ENCODE measurements at places on chromosomes 1 and 21.

GRCh38 chr21:46308431-46308830 lies 15.2 kb downstream of the C21orf58 start:
- DNase-seq, result no peak

DNA sequence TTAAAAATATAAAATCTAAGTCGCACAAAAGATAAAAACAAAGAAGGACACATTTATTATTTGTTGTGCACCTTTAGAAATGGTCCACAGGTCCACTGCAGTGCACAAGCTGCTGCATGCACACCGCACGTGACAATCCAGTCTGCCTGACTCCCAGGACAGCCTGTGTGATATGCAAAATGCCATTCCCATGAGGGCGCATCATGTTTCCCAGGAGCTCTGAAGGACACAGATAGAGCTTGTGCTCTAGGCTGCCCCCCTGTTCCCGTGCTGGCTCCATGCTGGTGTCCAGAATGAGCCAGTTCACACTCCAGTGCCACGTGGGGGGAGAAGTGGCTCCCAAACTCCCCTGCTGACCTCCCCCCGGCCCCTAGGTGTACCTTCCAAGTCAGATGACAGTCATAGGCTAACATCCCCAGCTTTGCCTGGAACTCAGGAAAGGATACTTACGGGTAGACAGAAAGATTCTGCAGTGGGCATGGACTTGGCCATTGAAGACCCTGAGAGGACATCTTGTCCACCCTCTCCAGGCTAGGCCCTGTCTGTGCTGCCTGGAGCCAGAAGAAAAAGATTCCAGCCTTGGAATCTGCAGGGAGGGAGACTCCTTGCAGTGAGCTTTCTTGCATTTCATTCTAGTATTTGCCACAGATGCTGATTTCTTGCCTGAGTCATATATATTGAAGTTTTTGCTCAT lies 26.3 kb downstream of the RAB7B start:
- no peak for DNase-seq

DNA sequence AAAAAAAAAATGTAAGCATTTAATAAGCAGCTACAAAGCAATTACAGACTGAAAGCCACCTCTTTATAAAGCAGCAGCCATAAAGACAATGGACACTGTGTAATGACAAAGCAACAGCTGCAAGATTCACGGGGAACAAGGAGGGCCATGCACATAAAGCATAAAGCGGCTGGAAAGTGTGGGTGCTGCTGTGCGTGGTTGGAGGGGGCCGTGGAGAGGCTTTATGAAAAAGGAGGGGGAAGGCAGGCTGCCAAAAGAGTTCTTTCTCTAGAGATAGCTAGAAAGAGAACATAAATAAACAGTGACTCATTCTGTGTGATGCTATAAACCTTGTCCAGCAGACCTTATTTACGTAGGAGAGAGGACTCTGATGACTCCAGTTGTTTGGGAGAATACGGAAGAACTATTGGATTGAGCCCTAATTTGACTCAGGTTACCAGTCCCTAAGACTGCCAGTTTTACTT lies 49.3 kb downstream of the ADAMTS1 start:
- DNase-seq, result no peak

- DNase-seq, result no peak
Observed at GRCh38 chr1:70760154-70760553, 287.5 kb downstream of the PTGER3 start.

- no peak for DNase-seq
Observed at GRCh38 chr1:107600607-107601160, 364.3 kb downstream of the VAV3 start.

GRCh38 chr1:239884796-239885195 lies 206.9 kb upstream of the FMN2 start:
- DNase-seq, result no peak

Data from naive thymus-derived CD4-positive, alpha-beta T cell (primary cell).